ENCODE measurements at places on chromosomes 7 and 10.

DNA sequence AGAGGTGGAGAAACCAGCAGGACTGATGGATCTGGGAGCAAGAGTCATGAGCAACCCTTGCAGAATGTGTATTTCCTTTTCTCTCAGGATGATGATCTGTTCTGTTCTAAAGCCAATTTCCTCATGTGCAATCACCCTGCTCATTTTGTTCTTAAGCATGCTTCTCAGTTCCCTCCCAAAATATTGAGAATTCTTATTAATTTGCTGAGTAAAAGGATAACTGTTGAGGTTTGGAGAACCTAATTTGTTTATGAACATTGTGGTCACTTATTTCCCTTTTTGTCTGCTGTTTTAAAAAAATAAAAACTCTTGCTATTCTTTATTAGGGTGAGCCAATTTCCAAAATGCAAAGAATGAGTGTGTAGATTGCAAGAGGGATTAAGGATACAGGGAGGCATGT, 106.8 kb downstream of the APBB1IP start:
- no peak for DNase-seq

GRCh38 chr10:12766223-12766622, 235.3 kb downstream of the CCDC3 start:
- DNase-seq = no peak

DNA sequence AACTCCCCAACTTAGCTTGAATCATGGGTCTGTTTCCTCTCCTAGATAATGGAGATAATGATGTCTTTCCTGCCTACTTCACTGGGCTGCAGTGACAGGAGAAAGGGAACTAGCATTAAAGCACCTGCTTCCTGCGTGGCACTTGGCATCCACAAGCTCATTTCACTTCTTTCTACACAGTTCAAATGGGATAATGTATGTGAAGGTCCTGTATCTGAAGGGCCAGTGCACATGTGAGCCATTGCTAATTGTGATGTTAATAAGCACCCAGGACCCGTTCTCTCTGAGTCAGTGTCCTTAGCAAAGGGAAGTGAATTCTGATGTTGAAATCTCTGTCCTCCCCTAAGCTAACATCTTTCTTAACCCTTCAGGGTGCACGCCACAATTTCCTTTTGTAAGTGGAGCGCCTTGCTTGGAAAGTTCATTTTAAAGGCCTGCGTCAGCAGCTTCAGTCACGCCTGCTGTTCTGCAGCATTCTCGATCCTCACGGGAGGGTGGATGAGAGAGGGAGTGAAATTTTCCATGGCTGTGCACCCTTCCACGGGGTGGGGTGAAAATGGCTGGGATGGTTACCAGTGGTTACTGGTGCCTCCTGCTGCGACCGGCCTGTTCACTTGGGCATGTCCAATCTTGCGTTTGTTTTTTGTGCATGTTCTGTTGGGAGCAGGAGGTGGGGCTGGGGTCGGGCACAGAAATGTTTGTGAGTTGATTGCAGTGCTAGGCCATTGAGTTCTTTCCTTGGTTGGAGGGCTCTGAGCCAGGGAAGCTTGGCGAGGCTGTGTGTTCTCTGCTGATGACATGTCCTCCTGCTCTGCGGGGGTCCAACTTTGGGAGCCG, 59.2 kb downstream of the HK1 start:
- DNase-seq = no peak

- DNase-seq = no peak
These were observed 33.9 kb downstream of the BCAP29 start for GRCh38 chr7:107613948-107614347.

GRCh38 chr7:123995617-123996326, 37.1 kb downstream of the TMEM229A start:
- DNase-seq = no peak

DNA sequence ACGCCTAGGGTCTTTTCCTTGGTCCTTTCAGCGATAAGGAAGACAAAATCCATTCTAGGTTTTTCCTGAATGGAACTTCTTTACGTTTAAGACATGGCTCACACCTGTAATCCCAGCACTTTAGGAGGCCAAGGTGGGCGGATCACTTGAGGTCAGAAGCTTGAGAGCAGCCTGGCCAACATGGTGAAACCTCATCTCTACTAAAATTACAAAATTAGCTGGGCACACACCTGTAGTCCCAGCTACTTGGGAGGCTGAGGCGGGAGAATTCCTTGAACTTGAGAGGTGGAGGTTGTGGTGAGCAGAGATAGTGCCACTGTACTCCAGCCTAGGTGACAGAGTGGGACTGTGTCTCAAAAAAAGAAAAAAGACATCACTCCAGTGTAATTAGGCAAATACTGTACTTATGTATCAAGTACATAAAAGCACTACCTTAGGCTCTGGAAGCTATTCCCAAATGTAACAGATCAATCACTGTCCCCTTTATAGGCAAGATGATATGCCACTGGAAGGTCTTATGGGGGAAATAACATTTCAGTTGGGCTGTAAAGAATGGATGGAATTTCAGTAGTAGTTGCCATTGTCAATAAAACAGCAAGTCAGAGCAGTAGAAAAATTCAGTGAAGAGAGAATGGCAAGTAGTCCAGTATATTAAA, 5.7 kb downstream of the STK17A start:
- DNase-seq = no peak

DNA sequence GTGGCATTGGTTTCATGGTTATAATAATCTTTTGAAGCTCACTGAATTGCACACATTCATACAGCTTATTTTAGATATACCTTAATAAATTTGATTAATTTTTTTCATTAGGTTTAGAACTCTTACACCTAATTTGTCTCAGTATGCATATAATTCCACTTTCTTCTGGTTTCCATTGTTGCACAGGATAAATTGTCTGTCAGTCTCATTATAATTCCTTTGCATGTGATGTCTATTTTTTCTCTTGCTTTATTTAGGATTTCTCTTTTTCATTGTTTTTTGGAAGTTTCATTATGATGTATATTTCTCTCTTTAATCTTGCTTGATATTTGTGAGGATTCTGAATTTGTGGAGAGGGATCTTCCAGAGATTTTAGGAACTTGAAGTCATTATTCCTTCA, 84.7 kb downstream of the ARL5B start:
- no peak for DNase-seq

- DNase-seq = no peak
These were observed 335.3 kb downstream of the MAGI2 start for GRCh38 chr7:79118143-79118542.

- DNase-seq = no peak
These were observed 5.7 kb downstream of the CYTH3 start for GRCh38 chr7:6266699-6267098.

DNA sequence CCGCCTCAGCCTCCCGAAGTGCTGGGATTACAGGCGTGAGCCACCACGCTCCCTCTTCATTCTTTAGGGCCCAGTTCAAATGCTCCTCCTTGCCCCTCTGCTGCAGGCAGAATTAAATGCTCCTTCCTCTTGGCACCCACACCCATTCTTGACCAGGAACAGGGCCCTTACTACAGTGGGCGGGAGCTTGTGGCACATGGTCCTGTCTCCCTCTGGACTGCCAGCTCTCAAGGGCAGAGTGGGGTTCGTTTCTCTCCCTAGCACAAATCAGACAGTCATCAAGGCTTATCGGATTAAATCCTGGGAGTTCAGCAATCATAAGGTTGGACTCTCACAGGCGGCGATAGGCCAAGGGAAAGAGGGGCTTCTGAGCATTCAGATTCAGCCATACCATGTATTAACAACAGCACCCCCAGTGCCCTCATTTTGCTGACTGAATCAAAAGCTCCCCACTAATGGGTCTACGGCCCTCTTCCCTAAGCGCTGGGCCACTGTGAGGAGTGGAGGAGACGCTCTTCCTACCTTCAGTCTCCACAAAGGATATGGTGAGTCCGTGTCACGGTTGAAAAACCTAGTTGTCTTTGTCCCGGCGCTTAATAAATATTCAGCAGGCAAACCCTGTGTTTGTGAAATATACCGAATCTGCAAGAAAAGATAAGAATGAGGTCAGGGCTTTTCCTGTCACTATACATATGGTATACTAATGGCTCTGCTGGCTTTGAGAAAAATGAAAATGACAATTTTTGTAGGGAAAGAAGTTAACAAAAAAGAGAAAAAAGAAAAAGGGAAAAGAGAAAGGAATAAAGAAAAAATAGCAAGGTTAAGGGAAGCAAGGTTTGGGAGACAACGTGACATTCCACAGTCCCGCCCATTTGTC, 107.4 kb downstream of the CLEC2L start:
- DNase-seq = no peak

GRCh38 chr7:69678494-69679187, 80.4 kb downstream of the AUTS2 start:
- DNase-seq = no peak

- DNase-seq = no peak
These were observed 152.5 kb downstream of the WDR37 start for GRCh38 chr10:1208366-1209311.

- DNase-seq = no peak
These were observed 9.2 kb downstream of the SP8 start for GRCh38 chr7:20777377-20778062.

- no peak for DNase-seq
These were observed 5.2 kb downstream of the GHRHR start for GRCh38 chr7:30968747-30969603.

- no peak for DNase-seq
These were observed 25.8 kb upstream of the ZNF488 start for GRCh38 chr10:47409866-47410256.

DNA sequence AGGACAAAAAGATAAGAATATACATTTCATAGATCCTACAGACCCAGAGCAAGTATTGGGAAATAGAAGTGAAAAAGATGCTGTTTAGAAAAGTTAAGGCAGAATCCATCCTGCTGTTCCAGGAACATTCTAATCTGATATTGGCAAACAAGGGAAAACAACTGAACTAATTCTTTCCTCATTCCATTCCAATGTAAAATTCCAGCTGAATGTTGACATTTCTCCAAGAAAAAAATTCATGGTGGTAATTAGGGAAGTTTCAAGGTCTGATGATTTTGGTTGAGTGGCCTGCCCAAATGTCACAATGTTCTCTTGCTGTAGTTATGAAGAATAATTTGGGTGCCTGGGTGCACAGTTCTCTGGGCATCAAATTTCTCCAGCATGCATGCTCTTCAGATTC, 15.2 kb downstream of the PIP start:
- no peak for DNase-seq

Data from cortex of kidney (tissue), 1 donor.